ENCODE measurements at places on chromosomes 1 and 21.

- DNase-seq: no peak
Measured at GRCh38 chr21:28237661-28238060, 755.0 kb downstream of the LTN1 start.

GRCh38 chr21:22691658-22692057, 1693.4 kb downstream of the NCAM2 start:
- no peak for DNase-seq

DNA sequence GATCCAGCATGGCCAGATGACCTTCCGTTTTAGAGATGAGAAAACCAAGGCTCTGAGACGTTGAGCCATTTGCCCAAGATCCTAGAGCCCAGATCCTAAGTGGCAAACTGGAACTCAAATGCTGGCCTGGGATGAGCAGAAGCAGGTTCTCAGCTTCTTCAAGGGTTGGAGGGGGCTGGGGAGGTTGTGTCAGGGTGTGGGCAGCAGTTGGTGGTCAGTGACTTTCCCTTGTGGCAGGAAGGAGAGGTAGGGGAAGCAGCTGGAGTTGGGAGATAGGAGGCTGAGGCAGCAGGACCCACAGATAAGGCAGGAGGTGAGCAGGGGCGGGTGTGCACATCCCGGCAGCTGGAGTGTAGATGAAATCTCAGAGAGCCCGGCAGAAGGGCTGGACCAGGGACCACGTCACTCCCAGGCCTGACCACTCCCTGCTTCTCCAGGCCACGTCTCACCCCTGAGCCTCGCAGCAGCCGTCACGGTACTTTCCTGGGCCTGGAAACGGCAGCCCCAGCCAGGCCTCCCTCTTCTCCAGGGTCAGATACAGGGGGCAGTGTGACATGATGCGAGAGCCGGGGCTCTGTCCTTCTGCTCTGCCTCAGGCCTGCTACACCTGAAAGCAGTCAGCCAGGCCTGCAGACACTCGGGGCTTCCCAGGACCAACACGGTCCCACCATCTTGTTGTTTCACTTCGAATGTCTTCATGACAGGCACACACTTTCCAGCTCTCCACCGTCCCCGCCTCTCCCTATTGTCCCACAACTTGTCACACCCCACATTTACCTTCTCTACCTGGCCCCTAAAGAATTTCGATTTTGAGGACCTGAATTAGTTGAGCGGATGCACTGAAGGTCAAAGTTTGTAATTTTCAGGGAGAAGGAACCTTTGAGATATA, 11.5 kb upstream of the LAPTM5 start:
- DNase-seq: no peak

GRCh38 chr1:162719678-162720077, 70.8 kb upstream of the HSD17B7 start:
- no peak for DNase-seq

GRCh38 chr1:33348194-33348593, 27.3 kb upstream of the A3GALT2 start:
- no peak for DNase-seq

DNA sequence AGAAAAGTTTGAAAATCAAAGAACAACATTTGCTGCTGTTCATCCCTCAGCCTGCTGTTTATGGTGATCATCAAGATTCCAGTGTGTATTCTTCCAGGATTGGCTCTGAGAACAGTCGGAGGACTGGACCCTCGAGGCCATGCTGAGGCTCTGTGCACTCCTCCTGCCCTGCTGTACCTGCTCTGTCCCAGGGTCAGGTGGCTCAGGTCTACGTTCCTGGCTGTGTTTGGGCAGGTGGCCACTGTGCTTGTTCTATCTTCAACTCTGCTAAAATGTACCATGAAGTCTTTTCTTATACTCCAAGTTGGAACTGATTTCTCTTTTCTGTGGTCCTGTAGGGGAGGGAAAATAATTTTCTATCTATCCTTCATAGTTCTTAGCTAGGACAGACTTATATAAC, 175.9 kb downstream of the RWDD3 start:
- no peak for DNase-seq

DNA sequence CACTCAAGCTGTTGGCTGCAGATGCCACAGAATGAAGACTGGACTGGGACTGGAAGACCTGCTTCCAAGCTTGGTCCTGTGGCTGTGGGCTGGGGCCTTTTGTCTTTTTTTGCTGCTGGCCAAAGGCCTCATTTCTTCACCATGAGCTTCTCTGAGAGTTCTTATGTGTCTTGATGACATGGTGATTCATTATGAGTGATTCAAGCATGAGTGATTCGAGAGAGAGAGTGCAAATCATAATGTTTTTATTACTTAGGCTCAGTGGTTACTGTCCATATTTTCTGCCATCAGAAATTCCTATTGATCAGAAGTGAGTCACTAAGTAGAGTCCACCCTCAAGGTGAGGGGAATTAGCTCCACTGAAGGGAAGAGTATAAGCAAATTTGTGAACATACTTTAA, 94.0 kb downstream of the PCP4 start:
- DNase-seq: no peak

DNA sequence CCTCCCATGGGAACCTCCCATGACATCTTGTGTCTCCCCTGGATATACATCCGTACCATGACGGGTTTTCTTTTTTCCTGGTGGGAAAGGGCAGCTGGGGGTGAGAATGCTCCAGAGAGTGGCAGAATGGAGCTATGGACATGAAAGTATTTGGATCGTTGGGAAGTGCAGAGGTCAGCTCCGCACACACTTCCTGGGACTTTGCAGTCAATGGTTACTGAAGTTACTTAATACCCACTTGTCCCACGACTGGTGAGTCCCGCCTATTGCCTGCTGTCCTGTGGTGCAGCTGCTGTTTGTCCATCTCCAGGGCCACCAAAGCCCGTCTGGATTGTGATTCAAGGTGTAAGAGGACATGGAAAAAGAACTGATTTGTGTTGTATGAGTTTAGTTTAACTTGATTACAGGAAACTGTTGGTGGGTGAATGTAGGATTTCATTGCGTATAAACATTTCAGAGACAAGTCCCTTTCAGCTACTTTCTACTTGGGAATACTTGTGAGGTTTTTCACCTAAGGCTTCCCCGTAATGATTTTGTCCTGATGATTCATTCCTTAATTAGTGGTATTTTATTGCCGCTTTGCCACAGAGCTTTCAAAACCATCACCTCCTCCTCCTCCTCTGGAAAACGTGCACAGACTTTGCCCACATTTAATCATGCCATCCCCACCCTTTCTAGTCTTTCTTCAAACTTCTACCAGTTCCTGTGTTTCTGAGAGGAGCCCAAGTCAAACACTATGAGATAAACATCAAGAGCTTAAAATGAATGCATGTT, 308.8 kb downstream of the KIF26B start:
- DNase-seq: no peak

Measured in NCI-H1694 treated with DMSO at 0.1 percent for 48 hours (cell line).